ENCODE measurements at places on chromosomes 16 and 17.

- DNase-seq = no peak
Measured at GRCh38 chr16:56311208-56312027, 113.9 kb downstream of the AMFR start.

DNA sequence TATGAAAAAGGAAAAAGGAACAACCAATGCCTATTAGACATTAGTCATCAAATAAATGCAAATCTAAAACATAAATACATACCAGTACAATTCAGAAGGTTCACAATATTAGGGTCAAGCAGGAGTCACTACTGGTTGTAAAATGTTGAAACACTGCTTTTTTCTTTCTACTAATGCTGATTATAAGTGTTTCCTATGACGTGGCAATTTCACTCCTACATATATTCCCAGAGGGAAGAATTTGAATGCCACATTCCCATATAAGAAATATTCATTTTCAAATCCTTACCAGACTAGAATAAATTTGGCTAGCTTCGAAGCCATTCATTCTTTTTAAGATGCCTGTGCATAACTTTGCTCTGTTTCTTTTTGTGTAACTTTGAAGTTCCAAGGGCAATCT, 2.6 kb upstream of the KRTAP9-2 start:
- DNase-seq = no peak

DNA sequence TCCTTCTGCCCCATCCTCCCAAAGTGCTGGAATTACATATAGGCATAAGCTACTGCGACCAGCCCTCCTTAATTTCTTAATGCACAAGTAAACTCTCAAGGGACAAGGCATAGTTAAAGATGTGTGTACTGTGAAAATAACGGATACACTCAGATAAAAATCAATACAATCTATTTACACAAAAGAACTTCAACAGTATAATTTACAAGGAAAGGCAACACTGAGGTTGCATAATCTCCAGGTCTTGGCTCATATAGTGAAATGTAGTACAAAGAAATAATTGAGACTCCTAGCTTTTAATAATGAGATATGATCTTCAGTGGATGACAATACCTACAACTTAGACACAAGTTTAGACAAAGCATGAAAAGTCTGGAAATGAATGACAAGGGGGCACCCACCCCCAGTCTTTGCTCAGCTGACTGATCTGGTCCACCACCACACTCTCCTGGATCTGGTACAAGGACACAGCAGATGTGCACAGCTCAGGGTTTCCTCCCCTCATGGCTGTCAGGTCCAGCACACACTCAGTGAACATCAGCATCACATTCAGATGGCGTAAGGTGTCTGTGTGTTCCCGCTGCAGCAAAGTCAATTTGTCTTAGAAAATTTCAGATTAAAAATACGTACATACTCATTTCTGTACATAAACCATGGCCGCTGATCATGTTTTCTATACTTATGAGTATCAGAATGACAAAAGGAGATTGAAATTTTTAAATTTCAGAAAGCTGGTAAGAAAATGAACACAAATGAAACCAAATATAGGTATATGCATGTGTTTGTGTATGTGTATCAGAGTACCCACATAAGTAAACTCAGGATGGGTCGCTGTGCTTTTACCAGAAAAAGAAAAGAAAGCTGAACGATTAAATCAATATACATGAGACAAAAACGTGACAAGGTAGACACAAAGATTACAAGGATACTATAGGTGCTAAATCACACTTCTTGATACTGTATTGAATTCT, 33.7 kb upstream of the ALDH3A1 start:
- DNase-seq = no peak

DNA sequence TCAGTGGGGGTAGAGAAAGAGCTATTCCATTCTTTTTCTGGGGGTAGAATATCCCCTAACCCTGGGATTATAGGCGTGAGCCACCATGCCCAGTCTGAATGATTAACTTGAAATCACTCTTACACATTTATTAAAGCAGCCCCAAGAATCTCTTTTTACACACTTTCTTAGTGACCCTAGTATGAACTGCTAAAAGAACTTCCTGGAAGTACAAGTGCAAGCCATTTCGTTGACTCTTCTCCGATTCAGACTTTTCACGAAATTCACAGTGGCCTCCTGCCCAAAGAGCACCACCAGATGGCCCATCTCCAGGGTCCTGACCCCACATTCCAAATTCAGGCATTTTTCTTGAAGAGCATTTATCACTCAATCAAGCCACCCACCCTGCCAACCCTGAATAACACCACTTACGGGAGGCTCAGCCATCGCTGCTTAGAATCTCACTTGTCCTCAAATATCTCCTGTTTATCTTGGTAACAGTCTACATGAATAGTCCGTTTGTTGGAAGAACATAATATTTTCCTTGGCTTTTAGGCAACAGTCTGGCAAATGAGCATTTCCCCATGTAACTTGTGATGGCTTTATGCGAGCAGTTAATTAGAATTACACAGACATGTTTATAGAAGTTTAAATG, 28.0 kb downstream of the ZNF423 start:
- DNase-seq = no peak

DNA sequence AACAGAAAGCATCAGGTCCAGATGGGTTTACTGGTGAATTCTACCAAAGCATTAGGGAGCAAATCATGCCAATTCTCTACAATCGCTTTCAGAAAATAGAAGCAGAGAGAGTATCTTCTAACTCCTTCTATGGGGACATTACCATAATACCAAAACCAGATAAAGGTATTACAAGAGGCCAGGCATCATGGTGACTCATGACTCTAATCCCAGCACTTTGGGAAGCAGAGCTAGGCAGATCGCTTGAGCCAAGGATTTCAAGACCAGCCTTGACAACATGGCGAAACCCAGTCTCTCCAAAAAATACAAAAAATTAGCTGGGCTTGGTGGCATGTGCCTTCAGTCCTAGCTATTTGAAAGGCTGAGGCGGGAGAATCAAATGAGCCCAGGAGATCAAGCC, 23.0 kb downstream of the HBQ1 start:
- DNase-seq = no peak

DNA sequence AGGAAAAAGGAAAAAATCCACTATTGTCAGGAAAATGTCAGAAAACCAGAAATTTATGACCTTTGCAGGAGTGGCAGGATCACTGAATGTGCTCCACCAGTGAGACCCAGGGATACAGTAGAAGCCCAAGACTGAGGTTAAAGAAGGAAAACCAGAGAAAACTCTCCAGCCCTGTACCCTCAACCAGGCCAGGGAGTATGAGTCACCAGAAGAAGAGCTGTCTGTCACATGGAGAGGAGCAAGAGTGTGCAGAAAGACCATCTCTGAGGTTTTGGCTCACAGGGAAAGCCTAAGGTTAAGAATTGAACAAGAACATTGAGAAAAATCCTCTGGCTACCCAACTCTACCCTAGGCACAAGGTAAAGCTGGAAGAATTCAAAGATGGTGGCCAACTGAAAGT, 47.6 kb upstream of the MON1B start:
- no peak for DNase-seq

DNA sequence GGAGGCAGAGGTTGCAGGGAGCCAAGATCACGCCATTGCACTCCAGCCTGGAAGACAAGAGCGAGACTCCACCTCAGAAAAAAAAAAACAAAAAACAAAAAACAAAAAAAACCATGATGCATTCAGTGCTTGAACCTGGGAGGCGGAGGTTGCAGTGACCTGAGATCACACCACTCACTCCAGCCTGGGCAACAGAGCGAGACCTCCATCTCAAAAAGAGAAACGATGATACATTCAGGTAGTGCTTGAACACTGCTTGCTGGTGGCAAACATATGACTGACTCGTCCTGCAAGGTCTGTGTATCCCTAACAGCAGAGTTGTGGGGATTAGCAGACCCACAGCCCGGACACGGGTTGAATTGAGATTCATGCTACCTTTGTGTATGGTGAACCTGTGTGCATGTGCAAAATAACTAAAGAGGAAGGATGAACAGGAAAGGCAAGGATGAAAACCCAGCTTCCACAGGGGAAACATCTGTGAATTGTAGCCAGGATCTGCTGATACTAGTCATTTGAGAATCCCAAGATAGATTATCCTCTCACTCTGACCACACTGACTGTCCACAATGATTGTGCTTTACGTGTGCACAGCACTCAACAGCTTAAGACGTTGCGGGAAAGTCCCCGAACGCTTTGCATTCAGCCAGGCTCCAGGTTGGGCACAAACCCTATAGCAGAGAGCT, 52.4 kb upstream of the MRPS23 start:
- DNase-seq = no peak

GRCh38 chr17:36127911-36128310, 24.3 kb downstream of the CCL4 start:
- DNase-seq = no peak

- DNase-seq = no peak
Measured at GRCh38 chr16:89892055-89892630, 18.8 kb downstream of the TCF25 start.

DNA sequence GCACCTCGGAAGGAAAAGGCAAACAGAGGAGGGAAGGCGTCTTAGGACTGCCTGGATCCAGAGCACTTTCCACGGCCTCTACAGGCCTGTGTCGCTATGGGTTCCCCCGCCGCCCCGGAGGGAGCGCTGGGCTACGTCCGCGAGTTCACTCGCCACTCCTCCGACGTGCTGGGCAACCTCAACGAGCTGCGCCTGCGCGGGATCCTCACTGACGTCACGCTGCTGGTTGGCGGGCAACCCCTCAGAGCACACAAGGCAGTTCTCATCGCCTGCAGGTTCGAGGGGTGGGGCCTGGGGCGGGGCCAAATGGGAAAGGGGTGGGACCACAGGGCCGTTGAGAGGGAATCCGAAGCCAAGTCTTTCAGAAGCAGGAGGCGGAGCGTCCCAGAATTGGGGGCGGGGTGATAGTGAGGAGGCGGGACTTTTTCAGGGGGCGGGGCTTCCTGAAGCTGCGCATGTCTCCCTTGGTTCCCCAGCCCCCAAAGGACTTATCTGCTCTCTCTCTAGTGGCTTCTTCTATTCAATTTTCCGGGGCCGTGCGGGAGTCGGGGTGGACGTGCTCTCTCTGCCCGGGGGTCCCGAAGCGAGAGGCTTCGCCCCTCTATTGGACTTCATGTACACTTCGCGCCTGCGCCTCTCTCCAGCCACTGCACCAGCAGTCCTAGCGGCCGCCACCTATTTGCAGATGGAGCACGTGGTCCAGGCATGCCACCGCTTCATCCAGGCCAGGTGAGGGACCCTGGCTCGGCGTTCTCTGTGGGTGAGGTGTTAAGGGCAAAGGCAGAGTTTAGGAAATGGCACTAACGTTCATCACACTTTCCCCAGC, 939 bp downstream of the BCL6B start:
- DNase-seq = peak; percentile 93

- DNase-seq = no peak
Measured at GRCh38 chr16:81635063-81635937, 143.8 kb upstream of the PLCG2 start.
